ENCODE measurements at places on chromosomes 2 and 18.

- DNase-seq = no peak
These were observed 242.1 kb downstream of the SEPTIN10 start for GRCh38 chr2:109371481-109372170.

DNA sequence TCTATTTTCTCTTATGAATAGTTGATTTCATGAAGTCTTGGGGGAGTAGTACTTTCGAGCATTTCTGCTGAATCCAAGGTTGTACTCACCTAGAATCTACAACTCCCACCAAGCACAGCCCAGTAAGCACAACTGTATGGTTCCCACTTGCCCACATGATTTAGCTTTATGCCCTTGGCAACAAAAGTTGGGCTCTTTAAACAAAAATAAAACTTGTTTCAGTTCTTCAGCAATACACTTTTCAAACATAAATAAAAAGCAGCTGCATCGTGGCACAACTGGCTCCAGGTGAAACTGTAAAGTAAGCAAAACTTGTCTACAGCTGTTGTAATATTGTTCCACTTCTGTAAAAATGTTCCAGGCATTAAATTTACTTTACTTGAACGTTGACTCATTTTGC is 99.8 kb upstream of the FSIP2 start:
- DNase-seq = no peak

GRCh38 chr18:56652802-56653201 is 1.6 kb downstream of the WDR7 start:
- DNase-seq = no peak

GRCh38 chr2:142415461-142415860 is 284.6 kb upstream of the LRP1B start:
- DNase-seq = no peak

- no peak for DNase-seq
These were observed 1102.1 kb upstream of the KLHL29 start for GRCh38 chr2:22282916-22283315.

- DNase-seq = no peak
These were observed 171.8 kb downstream of the UBE2E3 start for GRCh38 chr2:181152226-181152625.

GRCh38 chr18:34627137-34627920 is 82.8 kb upstream of the DTNA start:
- DNase-seq = no peak

DNA sequence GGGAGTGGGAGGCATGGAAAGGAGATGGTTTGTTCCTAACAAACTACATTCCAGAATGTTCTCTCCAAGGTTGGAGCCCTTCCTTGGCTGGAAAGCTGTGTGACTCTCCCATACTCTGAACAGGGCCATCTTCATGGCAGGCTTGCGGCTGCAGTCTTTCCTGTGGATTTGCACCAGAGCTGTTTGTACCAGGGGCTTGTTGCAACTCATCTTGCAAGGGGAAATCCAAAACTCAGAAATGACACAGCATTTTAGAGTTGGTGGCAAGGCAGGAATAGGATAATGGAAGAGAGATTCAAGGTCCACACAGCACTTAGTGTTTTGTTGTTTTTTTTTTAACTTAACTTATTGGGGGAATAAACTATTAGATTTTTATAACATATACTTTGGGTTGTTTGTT is 73.7 kb upstream of the ZNF516 start:
- no peak for DNase-seq

DNA sequence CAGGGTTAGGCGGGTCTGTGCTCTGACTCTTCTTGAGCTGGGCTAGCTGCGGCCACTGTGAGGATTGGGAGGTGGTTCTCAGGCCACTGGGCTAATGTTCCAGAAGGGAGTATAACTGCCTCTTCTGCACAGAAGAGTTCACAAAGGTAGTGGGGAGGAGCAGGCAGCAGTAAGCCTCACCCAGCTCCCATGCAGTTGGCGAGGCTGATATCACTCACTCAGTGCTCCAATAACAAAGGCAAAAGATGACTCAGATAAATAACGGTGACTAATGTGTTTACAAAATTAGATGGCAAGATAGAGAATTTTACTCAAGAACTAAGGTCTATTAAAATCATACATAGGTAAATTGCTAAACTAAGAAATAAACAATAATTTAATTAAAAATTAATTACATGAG is 174.2 kb upstream of the TMEM200C start:
- no peak for DNase-seq

GRCh38 chr2:132489150-132489549 is 72.5 kb downstream of the GPR39 start:
- DNase-seq = no peak

- no peak for DNase-seq
These were observed 264.4 kb downstream of the NEDD4L start for GRCh38 chr18:58308463-58308862.

DNA sequence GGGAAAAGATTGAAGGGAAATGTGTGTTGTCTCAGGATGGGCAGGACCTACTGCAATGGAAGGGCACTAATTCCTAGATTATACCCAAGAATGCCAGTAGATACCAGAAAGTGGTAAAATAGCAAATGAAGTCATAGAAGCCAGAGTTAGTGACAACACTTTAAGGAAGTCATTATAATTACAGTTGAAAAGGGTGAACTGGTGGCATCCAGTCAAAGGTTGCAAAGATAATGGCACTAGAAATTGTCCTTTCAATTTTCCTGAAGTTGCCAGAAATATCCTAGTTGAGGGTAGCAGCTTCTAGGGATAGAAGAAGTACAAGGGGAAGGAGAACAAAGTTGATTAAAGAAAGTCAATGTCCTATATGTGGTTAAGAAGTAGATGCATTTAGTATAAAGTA is 68.8 kb upstream of the GLS start:
- DNase-seq = no peak

GRCh38 chr2:69902213-69902922 is 8.6 kb downstream of the SNRNP27 start:
- no peak for DNase-seq

DNA sequence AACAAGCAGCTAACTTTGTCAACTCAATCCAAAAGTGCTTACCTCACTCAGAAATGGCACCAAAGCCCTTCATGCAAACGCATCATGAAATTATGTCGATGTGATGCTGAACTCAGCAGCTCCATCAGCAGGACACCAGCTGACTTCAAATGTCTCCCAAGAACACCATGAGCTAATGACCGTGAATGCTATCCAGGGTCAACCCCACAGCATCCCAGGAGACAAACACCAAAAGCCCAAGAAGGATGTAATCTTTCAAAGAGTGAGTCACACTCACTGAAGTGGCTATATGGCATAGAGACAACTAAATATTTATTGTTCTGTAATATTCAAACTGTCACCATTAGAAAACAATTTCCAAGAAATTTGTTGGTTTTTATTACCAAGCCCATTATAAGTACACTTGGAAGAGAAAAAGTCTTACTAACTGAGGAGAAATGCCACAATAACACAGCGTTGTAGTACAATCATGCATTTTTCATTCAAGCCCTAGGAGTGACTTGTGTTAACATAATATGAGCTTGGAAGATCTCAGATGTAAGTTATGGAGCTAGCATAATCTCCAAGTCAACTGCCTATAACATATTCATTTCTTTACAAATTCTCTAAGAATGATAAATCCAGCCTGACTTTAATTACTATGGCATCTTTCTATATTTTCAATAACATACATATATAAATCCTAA is 165.0 kb upstream of the CCDC68 start:
- DNase-seq = no peak

DNA sequence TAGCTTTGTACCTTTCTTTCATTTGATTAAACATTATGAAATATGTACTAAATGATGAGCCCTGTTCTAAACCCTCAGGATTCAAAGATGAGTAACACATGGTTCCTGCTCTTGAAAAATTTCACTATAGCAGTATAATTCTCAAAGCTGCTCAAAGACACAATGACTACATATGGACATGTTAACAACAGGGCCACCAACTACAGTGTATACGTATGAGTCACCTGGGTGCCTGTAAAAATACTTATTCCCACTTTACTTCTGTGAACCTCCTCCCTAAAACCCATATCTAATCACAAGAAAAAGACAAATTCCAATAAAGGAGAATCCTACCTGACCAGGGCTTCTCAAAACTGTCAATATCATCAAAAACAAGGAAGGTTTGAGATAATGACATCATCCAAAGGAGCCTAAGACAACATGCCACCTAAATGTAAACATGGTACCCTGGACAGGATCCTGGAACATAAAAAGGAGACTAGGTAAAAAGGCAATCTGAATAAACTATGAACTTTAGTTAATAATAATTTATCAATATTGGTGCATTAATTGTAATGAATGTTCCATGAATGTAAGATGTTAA is 84.7 kb downstream of the FAM161A start:
- DNase-seq = no peak

GRCh38 chr2:190200603-190201002 is 119.0 kb downstream of the HIBCH start:
- no peak for DNase-seq

GRCh38 chr2:37711831-37712230 is 40.4 kb upstream of the CDC42EP3 start:
- DNase-seq = no peak

GRCh38 chr18:9177031-9177430 is 40.5 kb downstream of the ANKRD12 start:
- no peak for DNase-seq

DNA sequence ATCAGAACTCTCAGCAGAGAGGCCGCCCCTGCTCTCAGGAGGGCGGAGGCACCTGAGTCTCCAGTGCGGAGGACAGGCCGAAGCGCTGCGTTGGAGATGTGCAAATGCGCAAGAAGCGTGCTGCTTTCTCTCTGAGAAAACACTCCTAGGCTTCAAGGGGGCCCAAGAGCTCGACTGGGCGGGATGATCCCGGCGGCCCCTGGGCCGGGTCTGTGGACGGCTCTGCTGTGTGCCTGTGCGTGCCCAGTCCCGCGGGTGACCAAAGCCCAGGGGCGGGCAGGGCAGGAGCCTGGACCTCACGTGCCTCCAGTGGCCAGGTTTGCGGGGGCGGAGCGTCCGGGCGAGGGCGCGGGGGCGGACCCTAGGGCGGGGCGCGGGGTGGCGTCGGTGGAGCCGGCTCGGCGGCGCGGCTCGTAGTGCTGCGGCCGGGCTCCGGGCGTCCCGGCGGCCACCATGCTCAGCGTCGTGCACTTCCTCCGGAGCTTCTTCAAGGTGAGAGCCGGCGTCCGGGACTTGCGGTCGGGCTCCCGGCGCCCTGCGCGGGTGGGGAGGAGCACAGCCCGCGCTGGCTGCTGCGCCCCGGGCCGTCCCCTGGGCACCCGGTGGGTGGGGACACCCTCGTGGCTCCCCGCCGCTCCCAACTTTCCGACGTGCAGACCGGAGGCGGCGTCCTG is at the start of gene ARHGEF4:
Gene ARHGEF4 (plus strand): TSS at position 414 of the 674 bp plus-strand sequence. CDS start 40 bp downstream, at position 454.
- DNase-seq = no peak

DNA sequence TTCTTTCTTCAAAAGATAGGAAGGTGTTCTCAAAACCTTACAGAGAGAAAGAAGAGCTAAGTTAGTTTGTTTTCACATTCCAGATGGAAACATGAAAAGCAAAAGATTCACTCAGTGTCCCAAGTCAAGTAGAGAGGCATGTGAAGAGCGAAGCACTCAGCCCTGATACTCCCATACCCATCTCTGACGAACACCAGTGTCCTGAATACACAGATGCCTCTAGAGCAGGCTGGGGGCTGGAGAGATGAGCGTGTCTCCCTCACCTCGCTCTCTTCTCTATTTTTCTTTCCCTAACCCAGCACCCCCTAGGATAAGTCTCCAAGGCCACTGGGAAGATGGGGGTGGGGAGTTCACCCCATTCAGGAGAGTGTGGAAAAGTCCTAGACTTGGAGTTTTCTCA is 227.8 kb downstream of the TMEM163 start:
- no peak for DNase-seq

GRCh38 chr2:84713441-84713840 is 167.4 kb downstream of the TRABD2A start:
- DNase-seq = no peak

GRCh38 chr2:176521878-176522670 is 252.8 kb downstream of the MTX2 start:
- DNase-seq = no peak

DNA sequence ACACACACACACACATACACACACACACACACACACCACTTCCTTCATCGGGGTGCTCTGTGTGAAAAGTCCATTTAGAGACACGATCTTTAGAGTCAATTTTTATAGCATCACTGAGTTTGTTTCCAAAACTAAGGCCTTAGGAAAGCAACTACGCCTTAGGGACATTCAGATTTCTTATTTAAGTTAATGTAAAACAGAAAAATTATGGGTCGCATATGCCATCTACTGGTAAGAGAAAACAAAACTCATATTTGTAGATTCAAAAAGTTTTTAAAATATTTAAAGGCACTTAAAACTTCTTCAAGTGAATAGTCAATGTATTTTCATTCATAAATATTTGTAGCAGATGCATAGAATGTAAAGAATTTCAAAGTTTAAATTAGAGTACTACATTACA is 166.2 kb downstream of the ATAD2B start:
- no peak for DNase-seq

DNA sequence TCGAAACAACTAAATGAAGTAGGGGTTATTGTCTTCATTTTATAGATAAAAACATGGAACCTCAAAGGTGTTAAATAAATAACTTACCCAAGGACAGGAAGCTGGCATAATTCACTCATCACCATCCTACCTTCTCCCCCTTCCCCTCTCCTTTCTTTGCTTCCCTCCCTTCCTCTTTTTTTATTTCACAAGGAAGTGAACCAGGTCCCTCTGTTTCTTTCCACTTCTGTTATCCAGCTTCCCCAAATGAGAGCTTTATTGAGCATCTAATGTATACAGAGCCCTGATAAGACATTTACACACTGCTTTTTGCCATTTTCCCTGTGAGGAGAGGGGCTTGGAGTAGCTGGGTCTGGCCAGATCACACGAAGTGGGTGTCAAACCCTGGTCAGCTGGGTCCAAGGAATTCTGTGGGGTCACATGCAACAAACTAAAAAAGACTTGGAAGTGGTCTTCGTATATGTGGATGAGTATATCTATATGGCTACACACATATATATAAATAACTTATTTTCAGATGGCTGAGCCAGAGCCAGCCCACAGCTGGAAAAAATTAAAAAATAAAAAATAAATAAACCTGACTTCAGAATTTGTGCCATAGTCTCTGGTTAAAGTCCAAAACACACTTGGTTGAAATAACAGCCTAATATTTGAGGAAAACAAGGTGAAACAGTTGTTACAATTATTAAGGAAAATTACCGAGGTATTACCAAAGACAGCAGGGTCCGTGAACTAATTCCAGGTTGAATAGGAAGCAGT is 49.3 kb upstream of the FOSL2 start:
- no peak for DNase-seq

- no peak for DNase-seq
These were observed 317.1 kb upstream of the CWC22 start for GRCh38 chr2:180324182-180324581.

GRCh38 chr18:25223211-25223610 is 128.8 kb downstream of the ZNF521 start:
- DNase-seq = no peak

- DNase-seq = no peak
These were observed 157.3 kb downstream of the ARHGAP28 start for GRCh38 chr18:6886797-6887330.

DNA sequence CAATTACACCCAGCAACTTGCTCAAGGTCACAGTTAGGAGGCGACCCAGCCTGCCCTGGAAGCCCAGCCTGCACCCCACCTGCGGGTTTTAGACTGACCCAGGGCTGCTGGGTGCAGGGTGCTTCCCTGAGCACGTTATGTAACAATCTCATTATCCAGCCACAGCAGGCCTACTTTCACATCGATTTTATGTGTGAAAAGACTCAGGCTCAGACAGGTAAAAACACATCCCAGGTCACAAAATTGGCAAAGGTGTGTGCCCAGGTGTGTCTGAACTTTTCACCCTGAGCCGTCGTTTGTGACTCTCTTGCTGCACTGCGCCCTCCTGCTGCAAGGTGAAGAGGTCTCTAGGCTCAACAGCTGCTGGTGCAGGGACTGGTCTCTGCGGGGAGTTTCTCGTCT is 668.2 kb upstream of the HS6ST1 start:
- no peak for DNase-seq

Measured in stimulated activated CD8-positive, alpha-beta memory T cell treated with anti-CD3 and anti-CD28 coated beads, Interleukin-2, amount 100 ng/mL, for 1 hour (primary cell).